NCI-H460 (cell line): ENCODE measurements at places on chromosomes 13 and 19. TPM values are rescaled to one million over a fixed set of nuclear protein-coding genes. Genes with fewer than 3 reads are reported as not detected.

GRCh38 chr13:73146707-73147106 is 87.9 kb downstream of the KLF5 start:
- DNase-seq, result no peak

DNA sequence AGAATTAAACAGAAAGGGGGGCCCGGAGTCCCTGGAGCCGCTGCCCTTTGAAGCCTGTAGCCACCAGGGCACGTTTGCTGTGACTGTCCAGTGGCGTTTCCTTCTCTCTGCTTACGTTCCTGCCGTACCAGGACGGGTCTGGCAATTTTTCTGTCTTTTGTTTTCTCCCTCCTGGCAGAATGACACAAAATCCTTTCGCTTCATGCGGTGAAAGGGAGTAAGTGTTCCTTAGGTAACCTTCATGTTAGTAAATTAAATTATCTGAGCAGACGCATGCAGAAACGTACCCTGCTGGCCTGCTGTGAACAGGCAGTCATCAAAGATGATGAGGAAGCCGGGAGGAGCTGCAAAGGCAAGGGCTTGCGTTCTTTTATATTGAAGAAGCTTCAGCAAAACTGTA is 299.3 kb upstream of the ARGLU1 start:
- DNase-seq, result no peak

DNA sequence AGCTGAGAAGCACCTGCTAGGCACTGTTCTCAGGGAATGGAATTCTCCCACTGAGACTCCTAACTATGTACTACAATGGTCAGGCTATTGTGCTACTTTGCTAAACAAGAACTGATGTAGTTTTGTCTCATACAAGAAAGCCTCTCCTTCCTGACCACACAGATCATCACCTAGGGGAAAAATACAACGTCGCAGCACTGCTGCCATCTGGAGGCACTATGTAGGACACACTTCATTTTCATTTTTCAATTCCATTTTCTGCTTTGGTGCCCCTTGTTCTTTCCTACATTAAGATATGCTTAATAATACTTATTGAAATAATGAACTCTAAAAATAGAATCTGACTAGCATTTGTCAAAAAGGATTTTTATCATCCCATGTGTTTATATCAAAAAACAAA is 21.1 kb downstream of the PROSER1 start:
- DNase-seq, result no peak

DNA sequence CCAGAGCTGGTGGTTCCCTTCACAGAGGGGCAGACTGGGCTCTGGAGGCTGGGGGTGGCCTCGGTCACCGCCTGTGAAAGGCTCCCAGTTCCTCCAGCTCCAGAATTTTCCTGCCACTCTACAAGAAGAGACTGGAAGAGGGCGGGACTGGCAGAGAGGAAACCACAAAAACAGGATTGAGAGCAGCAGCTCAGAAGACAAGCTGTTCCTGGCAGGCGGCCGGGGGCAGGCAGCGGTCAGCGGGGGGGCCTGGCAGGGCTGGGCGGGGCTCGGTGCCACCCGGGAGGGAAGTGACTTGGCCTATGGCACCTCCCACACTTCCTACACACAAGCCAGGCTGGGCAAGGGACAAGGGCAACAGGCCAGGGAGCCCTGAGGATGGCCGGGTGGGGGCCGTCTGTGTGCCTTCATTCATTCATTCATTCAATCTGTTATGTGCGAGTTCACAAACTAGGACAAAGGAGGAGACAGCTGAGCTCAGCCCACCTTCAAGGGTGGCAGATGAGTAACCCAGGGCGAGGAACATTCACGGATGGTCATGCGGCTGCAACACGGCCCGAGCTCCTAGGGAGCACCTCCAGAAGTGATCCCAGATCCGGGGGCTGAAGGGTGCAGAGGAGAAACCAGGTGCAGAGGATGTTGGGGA is 16.9 kb upstream of the BTBD2 start:
- peak; percentile 75 for DNase-seq

GRCh38 chr13:30751183-30751933 is 16.0 kb downstream of the ALOX5AP start:
- DNase-seq, result no peak

The ZNF345 gene
- 1.9 and 2.6 TPM in 2 replicates for total RNA-seq

GRCh38 chr19:48630296-48631063 is 6.7 kb downstream of the DBP start:
- DNase-seq, result no peak

- no peak for DNase-seq
Observed at GRCh38 chr13:32023698-32024097, 7.9 kb upstream of the FRY start.

- DNase-seq, result no peak
Observed at GRCh38 chr19:43748685-43749084, 6.1 kb downstream of the SMG9 start.

The SHKBP1 gene
- total RNA-seq, result 23.0 and 25.7 TPM in 2 replicates

The C19orf38 gene
- total RNA-seq, result 0.50 TPM in 1 of 2 replicates, not detected in the other

GRCh38 chr13:113853518-113854237 is 10.2 kb downstream of the GAS6 start:
- DNase-seq, result no peak

The MYPOP gene
- total RNA-seq, result 1.2 and 2.7 TPM in 2 replicates

The REEP6 gene
- total RNA-seq, result 0.79 and 0.92 TPM in 2 replicates

DNA sequence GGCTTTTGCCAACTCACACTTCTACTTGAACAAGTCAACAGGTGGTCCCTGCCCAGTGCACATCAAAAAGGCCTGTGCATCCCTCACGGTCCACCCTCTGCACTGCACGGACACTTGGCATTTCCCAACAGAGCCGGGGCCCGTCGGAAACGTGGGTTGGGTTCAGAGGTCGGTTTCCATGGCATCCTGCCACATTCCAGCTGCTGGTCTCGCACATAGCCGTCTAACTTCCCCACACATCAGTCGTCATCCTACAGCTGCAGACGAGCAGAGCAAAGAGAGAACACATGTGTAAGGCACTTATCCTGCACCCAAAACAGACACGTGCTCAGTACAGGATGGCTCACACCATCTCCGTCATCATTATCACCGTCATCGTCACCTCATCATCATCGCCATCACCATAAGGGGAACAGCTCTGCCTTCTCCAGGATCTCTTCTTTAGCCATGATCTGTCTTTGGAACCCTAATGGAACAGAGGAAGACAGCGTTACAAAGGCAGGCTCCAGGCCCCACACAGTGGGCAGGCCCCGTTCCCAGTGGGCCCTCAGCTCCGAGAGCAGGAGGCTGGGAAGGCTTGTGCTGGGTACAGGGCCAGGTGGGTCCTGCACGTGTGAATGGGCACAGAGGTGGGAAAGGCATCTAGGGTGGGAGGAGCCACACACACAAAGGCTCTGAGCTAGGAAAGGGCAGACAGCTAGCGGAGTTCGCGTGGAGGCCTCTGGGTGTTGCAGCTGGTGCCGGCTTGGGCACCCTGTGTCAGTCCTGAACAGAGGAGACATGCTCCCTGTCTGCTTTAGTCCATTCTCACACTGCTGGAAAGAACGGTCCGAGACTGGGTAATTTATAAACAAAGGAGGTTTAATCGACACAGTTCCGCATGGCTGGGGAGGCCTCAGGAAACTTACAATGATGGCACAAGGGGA is 170.8 kb upstream of the SOX1 start:
- DNase-seq, result no peak

DNA sequence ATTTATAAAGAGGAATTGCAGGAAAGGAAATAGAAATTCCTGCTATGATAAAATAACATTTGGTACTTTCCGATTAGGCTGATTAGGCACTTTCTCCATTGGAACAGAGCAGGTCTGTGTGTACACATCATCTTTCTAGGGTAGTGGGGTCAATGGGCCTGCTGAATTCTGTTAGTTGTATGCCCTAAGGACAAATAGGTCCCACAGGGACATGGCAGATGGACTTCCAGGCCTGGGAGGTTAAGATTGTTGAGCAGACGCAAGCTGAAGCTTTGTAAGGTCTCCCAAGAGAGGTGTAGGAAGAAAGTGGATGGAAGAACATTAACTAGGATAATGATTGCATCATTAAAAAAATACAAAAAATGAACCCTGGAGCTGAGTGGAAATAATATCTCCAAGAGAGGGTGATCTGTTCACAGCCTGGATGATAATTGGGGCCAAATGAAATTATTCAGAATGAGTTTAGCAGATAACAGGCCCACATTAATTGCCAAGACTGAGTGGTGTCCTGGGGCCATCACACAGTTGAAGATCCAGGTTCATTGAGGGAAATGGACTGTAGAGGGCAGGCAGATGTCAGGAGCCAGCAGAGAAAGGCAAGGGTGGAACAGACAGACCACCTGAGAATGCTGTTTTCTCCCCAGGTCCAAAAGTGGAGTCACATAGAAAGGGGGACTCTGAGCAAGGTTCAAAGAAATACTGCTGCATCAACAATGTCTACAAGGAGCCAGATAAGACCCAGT is 215.1 kb downstream of the DNAJC15 start:
- no peak for DNase-seq

GRCh38 chr13:99258946-99259345 is 767 bp upstream of the GPR18 start:
- DNase-seq, result no peak
